ENCODE measurements at places on chromosomes 6 and 20. TPM values are rescaled to one million over a fixed set of nuclear protein-coding genes. Genes with fewer than 3 reads are reported as not detected.

DNA sequence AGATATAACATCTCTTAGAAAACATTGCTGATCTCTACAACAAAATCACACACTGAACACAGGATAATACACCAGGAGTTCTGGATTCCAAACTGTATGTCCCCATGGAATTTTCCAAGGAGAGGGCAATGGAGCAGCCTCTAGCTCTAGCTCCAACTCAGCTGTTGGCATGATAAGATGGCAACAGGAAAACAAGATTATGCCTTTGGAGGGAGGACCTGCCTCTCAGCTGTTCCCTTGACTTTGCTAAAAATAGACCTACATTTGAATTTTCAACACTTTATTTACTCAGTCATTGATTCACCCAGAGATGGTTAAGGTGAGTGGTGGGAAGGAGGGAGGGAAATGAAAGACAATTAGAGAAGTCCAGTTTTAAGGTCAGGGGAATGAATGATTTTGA, 246.7 kb downstream of the ALDH8A1 start:
- no peak for DNase-seq

Gene MYMX
- not detected for total RNA-seq

GRCh38 chr6:38261626-38262025, 378.1 kb downstream of the BTBD9 start:
- DNase-seq: no peak

GRCh38 chr20:37757550-37757949, 63.7 kb downstream of the CTNNBL1 start:
- no peak for DNase-seq

- DNase-seq: no peak
These were observed 17.1 kb downstream of the REPS1 start for GRCh38 chr6:138970856-138971425.

DNA sequence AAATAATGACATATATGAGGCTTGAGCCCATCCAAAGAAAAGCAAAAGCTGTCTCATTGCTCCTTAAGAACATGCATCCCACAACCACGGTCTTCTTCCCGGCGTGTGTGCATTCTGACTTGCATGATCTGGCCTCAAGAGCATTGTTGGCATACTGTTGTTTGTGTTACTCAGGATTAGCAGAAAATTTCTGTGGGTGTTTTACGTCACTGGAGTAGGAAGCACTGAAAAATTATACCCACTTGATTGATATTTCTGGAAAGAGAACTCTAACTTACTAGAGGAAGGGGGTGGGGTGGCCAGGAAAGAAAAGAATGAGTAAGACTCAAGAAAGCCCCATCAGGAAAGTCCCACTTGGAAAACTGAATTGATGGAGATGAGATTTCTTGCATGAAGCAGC, 326.2 kb upstream of the PRDM1 start:
- DNase-seq: no peak

- DNase-seq: no peak
These were observed 184.3 kb downstream of the TTLL2 start for GRCh38 chr6:167508919-167509852.

DNA sequence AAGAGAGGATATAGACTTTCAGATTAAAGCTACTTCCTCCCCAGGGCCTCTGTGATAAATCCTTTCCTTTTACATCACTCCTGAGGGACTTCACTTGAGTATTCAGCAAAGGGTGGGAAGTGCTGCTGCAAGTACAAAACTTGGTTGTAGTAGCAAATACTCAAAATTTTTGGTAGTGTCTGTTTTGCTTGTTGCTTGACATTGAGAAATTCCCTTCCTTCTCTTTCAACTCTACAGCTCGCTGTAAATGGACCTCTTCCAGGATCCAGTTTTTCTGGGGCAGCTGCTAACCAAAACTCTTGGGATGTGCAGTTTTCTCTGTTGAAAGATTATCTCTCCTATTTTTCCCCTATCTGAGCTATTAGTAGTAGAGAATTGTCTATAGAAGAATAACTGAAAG, 472.0 kb downstream of the CD109 start:
- DNase-seq: no peak

DNA sequence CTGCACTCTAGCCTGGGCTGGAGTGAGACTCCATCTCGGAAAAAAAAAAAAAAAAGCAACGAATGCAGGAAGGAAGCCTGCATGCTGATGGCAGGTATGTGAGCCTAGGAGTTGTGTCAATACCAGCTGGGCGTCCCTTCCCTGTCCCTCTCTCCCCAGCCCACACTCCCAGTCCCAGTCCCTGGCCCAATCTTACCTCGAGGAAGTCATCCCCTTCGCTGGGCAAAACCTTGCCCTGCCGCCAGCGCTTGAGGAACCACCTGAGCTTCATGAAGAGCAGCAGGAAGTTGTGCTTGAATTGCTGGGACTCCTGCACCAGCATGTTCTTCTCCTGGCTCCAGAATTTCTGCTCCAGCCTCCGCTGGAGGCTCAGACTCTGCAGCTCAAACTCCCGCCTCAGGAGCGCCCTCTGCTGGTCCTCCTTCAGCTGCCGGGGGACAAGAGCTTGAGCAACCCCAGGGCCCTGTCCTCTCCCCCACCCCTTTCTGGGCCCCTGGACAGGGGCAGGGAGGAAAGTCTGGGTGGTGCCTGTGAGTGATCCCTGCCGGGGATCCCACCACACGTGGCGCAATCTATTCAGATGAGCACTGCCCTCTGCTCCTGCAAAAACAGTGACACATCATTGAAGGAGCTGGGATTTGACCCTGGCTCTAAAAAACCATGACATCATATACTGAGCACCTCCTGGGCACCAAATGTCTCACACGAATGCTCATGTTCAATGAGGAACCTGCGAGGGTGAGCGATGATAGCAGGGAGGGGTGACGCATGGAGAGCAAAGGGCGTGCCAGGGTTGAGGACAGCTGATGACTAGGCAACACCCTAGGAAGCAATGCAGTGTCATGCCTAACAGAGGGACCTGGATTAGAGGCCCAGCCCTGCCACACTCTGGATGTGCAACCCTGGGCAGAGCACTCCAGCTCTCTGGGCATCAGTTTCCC, 35.0 kb upstream of the DSN1 start:
- DNase-seq: no peak

GRCh38 chr6:55320696-55321086, 6.6 kb upstream of the GFRAL start:
- no peak for DNase-seq

DNA sequence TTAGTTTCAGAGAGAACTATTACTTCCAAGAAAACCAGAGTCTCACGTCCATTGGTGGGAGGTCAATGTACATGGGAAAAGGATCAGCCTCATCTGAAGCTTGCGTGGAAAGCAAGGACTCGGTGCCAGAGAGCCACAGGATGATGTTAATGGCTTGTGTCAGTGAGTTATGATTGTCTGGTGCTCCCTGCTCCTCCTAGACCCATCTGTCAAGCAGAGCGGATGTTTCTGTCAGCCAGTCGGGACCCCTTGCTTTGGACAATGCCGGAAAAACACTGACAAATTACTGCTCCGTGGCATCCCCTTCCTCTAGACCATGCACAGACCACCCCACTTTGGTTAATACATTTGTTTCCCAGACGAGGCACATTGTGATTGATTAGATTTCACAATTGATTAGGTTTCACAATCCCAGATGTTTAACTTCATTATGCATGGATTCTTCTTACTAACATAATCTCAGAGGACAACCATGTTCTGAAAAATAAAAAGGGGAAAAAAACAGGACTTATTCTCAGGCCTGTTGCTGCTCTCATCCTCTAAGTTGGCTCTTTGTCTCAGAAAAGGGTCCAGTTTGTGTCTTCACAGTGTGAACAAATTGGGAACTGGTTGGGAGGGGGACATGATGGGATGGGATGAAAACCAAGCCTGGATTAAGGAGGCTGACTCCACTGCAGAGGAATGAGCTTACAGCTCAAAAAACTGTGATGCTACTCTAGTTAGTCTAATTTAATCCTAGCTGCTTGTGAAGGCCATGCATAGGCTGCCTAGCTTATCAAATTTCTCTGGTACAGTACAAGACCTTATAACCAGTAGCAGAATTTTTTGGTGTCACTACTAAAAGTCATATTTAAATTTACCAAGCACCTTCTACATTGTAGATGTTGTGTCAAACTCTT, 51.9 kb downstream of the UNC5CL start:
- no peak for DNase-seq

DNA sequence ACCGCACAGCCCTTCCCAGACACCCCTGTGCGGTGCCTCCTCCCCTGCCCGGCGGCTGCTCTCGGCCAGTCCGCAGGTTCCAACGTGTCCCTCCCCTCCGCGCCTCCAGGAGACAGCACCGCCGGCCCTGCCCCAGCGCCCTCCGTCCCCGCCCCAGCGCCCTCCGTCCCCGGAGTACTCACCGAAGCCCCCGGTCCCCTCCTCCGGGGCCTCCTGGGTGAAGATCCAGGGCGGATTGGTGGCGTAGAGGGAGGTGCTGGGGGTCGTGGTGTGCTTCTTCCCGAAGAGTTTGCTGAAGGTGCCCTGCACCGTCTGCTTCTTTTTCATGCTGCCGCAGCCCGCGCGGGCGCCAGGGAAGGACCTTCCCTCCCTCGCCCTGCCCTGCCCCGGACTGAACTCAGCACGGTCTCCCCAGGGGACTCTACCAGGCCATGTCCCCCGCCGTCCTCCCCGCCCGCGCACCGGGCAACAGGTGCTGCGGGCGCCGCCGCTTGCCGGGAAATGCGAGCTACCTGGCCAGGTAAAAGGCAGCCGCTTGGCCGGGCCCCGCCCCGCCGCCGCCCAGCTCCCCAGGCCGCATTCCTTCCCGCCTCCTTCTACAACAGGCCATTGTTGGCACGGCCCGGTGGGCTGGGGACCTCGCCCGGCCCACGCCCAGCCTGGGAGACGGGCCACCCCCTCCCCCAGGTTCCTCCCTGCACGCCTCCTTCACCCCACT, at the start of gene C6orf132:
TSS of gene C6orf132 (minus strand) at position 503 of the 718 bp plus-strand sequence. CDS start at position 327, 176 bp downstream.
- DNase-seq: no peak

DNA sequence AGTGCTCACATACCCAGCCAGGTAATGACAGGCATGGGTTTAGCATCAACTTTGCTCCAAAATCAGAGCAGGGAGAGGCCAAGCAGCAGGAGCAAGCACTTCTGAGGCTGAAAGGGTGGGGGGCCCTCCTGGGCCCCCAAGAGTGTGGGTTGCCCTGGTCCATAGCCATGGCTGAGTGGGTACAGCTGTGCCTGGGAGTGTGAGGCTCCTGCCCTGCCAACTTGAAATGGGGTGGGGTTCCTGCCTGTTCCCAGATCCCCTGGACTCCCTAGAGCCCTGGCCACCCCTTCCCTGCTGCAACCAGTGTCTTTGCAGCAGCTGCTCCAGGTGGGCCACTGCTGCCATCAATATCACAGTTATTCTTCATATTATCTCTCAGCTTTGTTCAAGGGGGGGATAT, 1224.2 kb upstream of the GJE1 start:
- DNase-seq: no peak

- DNase-seq: no peak
These were observed 104.2 kb upstream of the THEMIS start for GRCh38 chr6:128005009-128005408.

GRCh38 chr20:47765691-47766594, 19.3 kb downstream of the SULF2 start:
- no peak for DNase-seq

DNA sequence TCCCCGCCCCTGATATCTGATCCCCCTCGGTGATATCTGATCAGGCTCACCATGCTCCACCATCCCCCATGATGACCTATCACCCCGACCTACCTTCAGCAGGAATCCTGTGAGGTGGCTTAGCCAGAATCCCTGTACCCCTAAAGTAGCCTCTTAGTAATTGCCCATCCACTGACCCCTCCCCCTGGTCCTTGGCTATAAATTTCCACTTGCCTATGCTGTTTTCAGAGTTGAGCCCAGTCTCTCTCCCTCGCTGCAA, 177.5 kb upstream of the GGTLC1 start:
- no peak for DNase-seq

- no peak for DNase-seq
These were observed 229.3 kb downstream of the QKI start for GRCh38 chr6:163643866-163644265.

DNA sequence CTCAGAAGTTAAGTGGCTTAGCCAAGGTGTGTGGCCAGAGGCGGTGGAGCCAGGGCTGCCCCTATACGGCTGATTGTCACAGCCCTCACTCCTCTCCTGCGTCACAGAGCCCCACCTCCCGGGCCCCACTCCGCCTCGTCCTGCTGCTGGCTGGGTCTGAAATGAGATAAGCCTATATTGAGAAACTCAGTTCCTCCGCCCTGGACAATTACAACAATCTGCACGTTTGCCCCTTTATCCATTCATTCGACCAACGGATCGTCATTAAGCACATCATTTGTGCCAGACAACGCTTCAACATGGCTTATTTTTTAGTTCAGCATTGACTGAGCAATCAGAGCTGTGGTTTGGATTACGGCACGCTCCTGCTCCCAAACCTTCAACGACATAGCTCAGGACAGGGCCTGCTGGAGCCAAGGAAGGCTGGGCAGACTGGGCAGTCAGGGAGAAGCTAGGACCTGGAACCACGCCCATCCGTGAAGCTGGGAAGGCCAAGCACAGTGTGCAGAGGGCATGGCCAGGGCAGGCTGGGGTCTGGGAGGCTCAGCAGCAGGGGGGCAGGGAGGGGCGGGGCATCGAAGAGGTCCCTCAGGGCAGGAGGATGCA, 16.6 kb upstream of the EZR start:
- no peak for DNase-seq

DNA sequence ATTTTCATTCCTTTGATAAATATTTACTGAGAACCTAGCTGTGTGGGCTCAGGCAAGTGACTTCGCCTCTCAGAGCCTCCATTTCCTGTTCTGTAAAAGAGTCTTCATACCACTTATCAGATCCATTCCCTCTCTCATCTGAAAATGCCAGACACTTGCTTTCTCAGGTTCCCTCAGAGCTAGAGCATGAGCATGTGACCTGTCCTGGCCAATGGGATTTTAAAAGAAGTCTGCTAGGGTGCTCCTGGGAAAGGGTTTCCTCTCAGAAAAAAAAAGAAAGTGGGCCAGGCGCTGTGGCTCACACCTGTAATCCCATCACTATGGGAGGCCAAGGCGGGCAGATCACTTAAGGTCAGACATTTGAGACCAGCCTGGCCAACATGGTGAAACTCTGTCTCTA, 5.3 kb downstream of the KCNB1 start:
- DNase-seq: no peak

- DNase-seq: no peak
These were observed 40.7 kb downstream of the ZNF831 start for GRCh38 chr20:59204165-59204894.

DNA sequence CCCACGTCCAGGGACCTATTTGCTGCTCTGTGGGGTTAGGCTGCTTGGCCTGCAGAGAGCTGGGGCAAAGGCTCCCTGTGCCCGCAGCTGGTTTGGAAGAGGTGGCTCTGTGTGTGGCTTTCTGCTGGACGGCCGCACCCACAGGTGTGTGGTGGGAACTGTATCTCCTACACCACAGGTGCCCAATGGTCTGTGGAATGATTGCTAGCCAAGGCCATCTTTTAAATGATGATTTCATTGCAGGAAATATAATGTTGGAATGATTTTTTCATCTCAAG, 178.4 kb downstream of the DLL1 start:
- no peak for DNase-seq

DNA sequence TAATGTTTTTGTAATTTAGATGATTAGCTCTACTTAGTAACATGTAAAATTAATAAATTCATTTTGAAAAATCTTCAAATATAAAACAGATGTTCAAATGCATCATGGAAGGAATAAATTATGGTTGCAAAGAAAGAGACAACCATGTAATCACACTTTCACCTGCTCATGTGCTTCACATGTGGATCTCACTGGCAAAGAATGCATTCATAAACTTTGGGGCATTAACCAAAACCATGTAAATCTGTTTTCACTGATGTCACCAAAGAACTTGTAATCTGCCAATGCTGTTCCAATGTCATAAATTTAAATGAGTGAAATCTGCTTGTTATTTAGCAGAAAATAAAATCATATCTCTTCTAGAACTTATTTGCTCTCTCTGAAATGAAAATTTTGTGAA, 142.7 kb downstream of the TENT5A start:
- no peak for DNase-seq

Gene CCN5
- total RNA-seq: not detected

GRCh38 chr6:42411406-42411805, 40.3 kb downstream of the TRERF1 start:
- DNase-seq: no peak
